Activated gamma-delta T cell treated with anti-CD3 and anti-CD28 coated beads, Interleukin-2, amount 50 U/mL, for 16 hours (primary cell): ENCODE measurements at places on chromosomes 5 and 9.

DNA sequence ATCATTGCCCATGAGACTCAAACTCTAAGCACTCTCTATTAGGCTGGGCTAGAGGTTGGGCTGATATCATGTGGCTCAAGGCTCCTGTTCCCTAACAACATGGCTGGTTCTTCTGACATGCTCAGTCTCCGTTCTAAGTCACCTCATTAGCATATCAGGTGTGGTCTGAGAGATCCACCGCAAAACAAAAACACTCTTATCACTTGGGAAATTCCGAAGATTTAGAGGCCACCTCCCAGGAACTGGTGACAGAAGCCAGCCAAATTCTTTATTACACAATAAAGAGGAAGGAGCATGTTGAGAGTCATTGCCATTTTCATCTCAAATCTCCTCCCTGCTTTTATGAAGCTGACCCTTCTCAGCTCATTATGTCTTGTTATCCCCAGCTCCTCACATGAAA, 107.6 kb downstream of the MSX2 start:
- no peak for DNase-seq

GRCh38 chr9:79687131-79687447, 115.3 kb downstream of the TLE4 start:
- DNase-seq, result peak; percentile 7

- no peak for DNase-seq
Observed at GRCh38 chr9:94632737-94633136, 6.6 kb downstream of the FBP1 start.

DNA sequence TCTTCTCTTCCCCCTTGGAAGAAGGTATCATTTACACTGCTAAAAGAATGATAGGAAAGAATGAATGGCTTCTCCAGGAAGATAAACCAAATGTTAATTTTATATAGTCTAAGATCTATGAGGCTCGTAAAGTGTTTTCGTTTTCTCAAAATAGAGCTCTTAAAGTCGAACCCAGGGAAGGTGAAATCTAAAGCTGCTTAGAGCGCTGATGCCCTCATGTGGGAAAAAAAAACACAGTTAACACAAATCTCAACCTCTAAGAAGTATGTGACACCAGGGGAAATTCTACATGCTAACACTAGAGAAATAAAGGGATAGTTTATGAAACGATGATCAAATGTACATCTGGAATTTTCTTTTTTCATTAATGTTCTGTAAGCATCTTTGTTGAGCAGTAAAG, 257.9 kb downstream of the RASEF start:
- no peak for DNase-seq

DNA sequence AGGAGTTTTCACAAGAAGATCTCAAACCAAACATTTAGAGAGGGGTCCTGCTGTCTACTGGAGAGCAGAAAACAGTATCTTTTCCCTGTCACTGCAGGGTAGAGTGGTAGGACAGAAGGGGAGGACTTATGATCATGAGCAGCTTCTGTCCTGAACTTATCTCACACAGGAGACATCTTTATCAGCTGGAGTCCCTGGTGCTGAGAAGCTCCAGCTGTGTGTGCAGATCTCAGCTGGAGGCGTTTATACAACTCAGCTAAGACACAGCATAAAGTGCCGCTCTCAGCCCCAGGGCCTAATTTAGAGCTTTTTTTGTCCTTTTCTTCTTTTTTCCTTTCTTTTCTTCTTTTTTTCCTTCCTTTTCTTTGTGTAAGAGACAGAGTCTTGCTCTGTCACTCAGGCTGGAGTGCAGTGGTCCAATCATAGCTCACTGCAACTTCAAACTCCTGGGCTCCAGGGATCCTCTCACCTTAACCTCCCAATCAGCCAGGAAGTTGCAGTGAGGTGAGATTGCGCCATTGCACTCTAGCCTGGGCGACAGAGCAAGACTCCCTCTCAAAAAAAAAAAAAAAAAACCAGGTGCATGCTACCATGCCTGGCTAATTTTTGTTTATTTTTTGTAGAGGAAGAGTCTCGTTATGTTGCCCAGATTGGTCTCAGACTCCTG, 31.9 kb downstream of the CCDC125 start:
- DNase-seq, result no peak
